Effector memory CD8-positive, alpha-beta T cell (primary cell): ENCODE measurements at places on chromosomes 11 and 22.

- no peaks in the 10 kb centered on the region for H3K4me1 ChIP-seq
- H3K36me3 ChIP-seq: peaks cover 3% of the 10 kb centered on the region
- H3K4me3 ChIP-seq: no peak overlapping the region
- H3K27me3 ChIP-seq: no peaks in the 10 kb centered on the region
- no peak overlapping the region for H3K27ac ChIP-seq
- no peak for DNase-seq
Observed at GRCh38 chr11:28808771-28809170, 700.6 kb downstream of the METTL15 start.

GRCh38 chr11:46391578-46392420, at the start of gene CHRM4:
Gene CHRM4 (minus strand): TSS chr11:46391776. CDS start chr11:46386557, 5,219 bp downstream.
- H3K4me3 ChIP-seq: peak within 1 kb of the TSS; percentile 71
- H3K27me3 ChIP-seq: peaks cover 58% of the 10 kb centered on the region
- H3K27ac ChIP-seq: peak within 1 kb of the TSS; percentile 84
- no peak for DNase-seq
- H3K4me1 ChIP-seq: peaks cover 24% of the 10 kb centered on the region

DNA sequence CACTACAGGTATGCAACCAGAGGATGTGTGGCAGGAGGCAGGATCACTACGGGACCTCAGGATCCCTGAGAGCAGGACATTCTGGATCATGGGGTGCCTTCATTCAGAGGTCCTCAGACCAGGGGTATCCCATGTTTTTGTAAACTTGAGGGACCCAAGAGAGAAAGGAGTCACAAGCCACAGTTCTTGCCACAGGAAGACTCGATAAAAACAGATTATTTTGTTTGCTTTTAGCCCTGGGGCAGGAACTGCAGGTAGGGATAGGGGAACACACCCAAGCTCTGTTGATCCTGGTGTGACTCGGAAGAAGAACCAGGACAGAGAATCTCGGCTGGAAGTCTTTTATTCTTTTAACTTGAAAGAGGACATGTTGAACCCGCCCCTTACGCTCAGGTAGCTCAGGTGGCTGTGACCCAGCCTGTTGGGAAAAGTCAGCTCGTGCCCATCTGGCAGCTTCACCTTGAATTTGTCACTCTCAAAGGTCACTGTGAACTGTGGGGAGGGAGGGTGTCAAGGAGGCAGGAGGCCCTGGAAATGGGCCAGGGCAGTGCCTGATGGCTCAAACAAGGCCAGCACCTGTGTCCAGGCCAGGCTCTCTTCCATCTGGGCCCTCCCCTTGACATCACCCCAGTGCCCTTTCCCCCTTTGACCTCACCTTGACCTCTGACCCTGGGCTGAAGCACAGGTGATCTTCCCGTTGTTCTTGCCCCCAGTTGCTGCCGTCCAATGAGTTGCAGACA, 9.8 kb downstream of the LGALS2 start:
- no peaks in the 10 kb centered on the region for H3K27me3 ChIP-seq
- no peak overlapping the region for H3K4me3 ChIP-seq
- peaks cover 6% of the 10 kb centered on the region for H3K36me3 ChIP-seq
- peaks cover 21% of the 10 kb centered on the region for H3K4me1 ChIP-seq

GRCh38 chr22:41619979-41620588, 759 bp downstream of the DESI1 start:
- peak overlapping the region; percentile 96 for H3K27ac ChIP-seq
- peak overlapping the region; percentile 100 for H3K4me3 ChIP-seq
- H3K36me3 ChIP-seq: peaks cover 54% of the 10 kb centered on the region
- peak; percentile 37 for DNase-seq
- no peaks in the 10 kb centered on the region for H3K27me3 ChIP-seq

DNA sequence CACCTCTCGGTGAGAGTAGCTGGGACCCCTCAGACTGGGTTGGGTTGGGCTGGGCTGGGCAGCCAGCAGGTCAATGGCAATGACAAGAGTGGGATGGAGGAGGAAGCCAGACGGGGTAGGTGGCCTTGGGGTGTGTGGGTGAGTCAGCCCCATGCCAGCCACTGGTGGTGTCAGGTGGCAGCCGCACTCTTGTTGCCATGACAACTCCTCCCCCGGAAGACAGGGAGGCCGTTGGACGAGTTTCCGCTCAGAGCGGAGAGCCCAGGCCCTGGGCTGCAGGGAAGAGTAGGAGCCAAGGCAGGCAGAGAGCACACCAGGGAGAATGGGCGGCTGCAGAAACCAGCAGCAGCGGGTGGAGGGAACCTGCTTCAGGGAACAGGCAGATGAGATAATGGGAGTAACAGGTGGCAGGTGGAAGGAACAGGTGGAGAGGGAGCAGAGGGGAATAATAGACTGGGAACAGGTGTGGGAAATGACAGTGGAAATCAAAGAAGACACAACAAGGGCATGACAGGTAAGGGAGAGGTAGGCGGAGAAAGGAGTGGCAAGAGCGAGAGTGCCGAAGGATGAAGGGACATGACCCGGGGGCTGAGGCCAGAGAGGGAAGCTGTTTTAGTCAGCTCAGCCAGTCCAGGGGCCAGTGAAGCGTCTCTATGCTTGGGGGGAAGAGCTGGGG, 8.7 kb downstream of the SPTBN2 start:
- peaks cover 5% of the 10 kb centered on the region for H3K4me1 ChIP-seq
- peak overlapping the region; percentile 3 for H3K27ac ChIP-seq
- DNase-seq: no peak
- H3K4me3 ChIP-seq: no peak overlapping the region
- peaks cover 3% of the 10 kb centered on the region for H3K36me3 ChIP-seq
- peaks cover 90% of the 10 kb centered on the region for H3K27me3 ChIP-seq

DNA sequence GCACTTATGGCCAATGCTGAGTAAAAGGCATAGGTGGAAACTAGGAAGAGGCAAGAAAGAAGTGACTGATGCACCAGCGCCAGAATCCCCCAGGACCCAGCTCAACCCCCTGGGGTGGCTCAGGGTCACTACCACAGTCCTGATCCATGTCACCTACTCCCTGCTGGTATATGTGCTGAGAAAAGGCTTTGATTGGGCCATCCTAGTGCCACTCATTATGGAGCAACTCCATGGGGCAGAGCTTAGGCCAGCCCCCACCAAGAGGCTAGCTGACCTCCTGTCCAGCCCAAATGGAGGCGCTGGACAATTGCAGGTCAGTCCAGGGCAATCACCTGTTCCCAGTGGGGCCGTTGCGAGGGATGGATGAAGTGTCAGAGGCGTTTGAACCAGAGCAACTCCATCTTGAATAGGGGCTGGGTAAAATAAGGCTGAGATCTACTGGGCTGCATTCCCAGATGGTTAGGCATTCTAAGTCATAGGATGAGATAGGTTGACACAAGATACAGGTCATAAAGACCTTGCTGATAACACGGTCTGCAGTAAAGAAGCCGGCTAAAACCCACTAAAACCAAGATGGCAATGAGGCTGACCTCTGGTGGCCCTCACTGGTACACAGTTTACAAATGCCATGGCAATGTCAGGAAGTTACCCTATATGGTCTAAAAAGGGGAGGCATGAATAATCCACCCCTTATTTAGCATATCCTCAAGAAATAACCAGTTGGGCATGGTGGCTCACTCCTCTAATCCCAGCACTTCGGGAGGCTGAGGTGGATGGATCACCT, 20.6 kb upstream of the DAGLA start:
- DNase-seq: no peak
- no peak overlapping the region for H3K27ac ChIP-seq
- no peaks in the 10 kb centered on the region for H3K36me3 ChIP-seq
- H3K27me3 ChIP-seq: peaks cover 23% of the 10 kb centered on the region

GRCh38 chr22:33271390-33272161, 213.4 kb upstream of the SYN3 start:
- H3K4me3 ChIP-seq: no peak overlapping the region
- H3K4me1 ChIP-seq: no peaks in the 10 kb centered on the region
- H3K27ac ChIP-seq: no peak overlapping the region
- no peak for DNase-seq

DNA sequence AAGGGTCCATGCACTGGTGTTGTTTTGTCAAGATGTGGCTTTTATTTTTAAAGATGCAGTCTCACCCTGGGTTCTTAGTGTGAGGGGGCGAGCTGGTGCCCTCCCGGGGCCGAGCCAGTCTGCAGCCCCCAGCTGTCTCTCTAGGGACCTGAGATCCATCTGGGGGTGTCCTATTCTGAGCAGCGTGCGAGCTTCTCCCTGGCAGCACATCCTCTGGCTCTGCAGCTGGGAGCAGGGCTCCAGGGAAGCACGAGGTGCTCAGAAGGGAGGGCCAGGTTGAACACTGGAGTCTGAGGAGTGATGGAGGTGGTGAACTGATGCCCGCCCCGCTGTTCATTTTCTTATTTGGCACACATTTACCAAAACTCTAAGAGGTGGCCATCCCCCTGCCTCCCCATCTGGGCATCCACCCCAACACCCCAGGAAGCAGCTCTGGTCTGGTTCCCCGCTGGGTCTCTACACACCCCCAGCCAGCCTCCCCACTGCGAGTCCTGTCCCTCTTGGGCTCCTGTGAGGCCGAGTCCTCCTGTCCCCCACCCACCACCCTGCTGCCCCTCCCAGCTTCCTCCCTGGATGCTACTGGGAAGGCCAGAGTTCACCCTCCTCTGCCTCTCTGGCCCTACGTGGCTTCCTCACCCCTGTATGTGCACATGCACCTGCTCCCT, 956.4 kb downstream of the BRD1 start:
- no peak for DNase-seq
- no peaks in the 10 kb centered on the region for H3K4me1 ChIP-seq
- H3K27me3 ChIP-seq: peaks cover 4% of the 10 kb centered on the region
- no peak overlapping the region for H3K27ac ChIP-seq

DNA sequence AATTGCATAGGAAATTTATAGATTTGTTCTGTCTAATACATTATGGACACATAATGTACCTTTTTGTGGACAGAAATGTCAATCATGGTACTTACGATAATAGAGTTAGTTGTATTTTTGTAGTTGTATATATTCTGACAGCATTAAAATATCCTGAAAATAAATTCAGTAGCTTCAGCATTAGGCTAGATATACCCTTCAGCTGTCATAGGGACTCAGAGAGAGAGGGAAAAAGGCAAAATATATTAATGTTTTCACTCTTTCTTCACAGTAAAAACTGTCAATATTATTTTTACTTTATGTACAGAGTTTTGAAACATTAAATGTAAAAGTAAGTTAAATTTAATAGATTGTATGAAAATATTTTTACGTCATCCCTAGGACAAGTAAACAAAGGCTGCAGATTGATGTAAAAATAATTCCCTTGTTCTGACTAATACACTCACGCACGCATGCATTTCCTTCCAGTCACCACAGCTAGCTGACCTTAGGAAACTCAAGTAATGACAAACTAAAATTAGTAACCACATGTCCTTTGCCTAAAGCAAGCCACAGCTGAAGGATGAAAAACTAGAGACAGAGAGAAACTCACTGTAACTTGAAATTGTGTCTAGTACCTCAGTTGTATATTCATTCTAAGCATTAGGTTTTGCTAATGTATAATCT, 104.7 kb upstream of the CARD18 start:
- H3K27me3 ChIP-seq: peaks cover 8% of the 10 kb centered on the region
- no peak overlapping the region for H3K4me3 ChIP-seq
- H3K27ac ChIP-seq: no peak overlapping the region
- DNase-seq: no peak
- no peaks in the 10 kb centered on the region for H3K4me1 ChIP-seq
- H3K36me3 ChIP-seq: no peaks in the 10 kb centered on the region

- peak overlapping the region; percentile 96 for H3K4me3 ChIP-seq
- H3K36me3 ChIP-seq: peaks cover 60% of the 10 kb centered on the region
- no peak for DNase-seq
- no peaks in the 10 kb centered on the region for H3K27me3 ChIP-seq
- H3K27ac ChIP-seq: peak overlapping the region; percentile 92
Observed at GRCh38 chr22:50526834-50527801, 1.7 kb upstream of the SCO2 start.

DNA sequence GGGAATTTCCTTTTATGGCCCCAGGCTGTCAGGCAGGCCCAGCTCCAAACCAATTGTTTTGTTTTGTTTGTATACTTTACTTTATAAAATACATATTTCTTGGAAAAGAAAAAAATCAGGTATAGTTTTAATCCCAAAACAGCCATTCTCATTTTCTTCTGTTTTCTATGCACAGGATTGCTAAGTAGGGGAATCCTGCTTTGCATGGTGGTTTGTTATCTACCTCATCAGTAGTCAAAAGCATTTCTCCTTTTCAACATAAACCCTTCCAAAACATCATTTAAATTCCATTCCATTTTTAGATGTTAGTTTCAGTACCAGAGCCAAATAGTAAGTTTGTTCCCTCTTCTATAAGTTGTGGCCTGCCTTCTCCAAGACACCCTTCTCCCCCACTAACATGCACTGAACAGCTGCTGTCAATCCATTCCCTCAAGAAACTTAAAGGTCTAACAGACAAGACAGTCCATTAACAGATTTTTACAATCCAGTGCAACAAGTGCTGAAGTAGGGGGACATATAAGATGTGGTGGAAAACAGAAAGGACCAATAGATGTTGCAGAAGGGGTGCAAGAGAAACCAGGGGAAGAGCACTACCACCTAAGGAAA, 3.7 kb downstream of the ILK start:
- H3K27me3 ChIP-seq: no peaks in the 10 kb centered on the region
- peaks cover 38% of the 10 kb centered on the region for H3K4me1 ChIP-seq
- H3K36me3 ChIP-seq: peaks cover 32% of the 10 kb centered on the region
- no peak overlapping the region for H3K27ac ChIP-seq
- no peak for DNase-seq
- H3K4me3 ChIP-seq: no peak overlapping the region

DNA sequence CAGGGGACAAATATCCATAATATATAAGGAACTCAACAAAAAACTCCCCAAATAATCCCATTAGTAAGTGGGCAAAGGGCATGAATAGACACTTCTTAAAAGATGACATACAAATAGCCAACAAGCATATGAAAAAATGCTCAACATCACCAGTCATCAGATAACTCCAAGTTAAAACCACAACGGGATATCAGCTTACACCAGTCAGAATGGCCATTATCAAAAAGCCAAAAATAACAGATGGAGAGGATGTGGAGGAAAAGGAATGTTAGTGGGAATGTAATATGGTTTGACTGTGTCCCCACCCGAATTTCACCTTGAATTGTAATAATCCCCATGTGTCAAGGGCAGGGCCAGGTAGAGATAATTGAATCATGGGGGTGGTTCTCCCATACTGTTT, 350.1 kb downstream of the GUCY1A2 start:
- no peak overlapping the region for H3K27ac ChIP-seq
- no peak overlapping the region for H3K4me3 ChIP-seq
- H3K4me1 ChIP-seq: no peaks in the 10 kb centered on the region
- no peaks in the 10 kb centered on the region for H3K36me3 ChIP-seq
- no peak for DNase-seq

- no peaks in the 10 kb centered on the region for H3K27me3 ChIP-seq
- H3K36me3 ChIP-seq: no peaks in the 10 kb centered on the region
- H3K4me3 ChIP-seq: peak overlapping the region; percentile 65
- peaks cover 2% of the 10 kb centered on the region for H3K4me1 ChIP-seq
- no peak overlapping the region for H3K27ac ChIP-seq
- DNase-seq: no peak
Observed at GRCh38 chr22:42500836-42501179, 18.8 kb downstream of the RRP7A start.

DNA sequence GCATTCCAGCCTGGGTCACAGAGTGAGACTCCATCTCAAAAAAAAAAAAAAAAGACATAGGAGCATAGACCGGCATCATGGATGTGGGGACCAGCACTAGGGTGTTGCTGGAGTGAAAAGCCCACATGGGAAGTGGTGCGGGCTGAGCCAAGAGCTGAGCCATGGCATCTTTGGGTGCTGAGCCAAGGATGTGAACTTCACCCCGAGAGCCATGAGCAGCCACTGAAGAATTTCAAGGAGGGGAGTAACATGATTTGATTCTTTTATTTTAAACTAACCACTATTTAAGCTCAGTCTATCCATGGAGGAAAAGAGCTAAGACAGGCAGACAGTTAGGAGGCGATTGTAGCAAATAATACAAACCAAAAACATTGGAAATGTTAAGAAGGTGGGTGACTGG, 57.4 kb downstream of the AHNAK start:
- no peak overlapping the region for H3K4me3 ChIP-seq
- no peak overlapping the region for H3K27ac ChIP-seq
- peaks cover 3% of the 10 kb centered on the region for H3K4me1 ChIP-seq
- no peak for DNase-seq
- no peaks in the 10 kb centered on the region for H3K27me3 ChIP-seq
- H3K36me3 ChIP-seq: peaks cover 6% of the 10 kb centered on the region
